T-helper 22 cell (primary cell): ENCODE measurements at places on chromosomes 2 and 18.
A peak's percentile ranks its signal among the peaks of the same experiment; 100 is the strongest.

GRCh38 chr2:8802741-8803140, 34.7 kb downstream of the KIDINS220 start:
- no peak for DNase-seq

- DNase-seq, result no peak
These were observed 17.4 kb downstream of the CIDEA start for GRCh38 chr18:12271376-12272235.

DNA sequence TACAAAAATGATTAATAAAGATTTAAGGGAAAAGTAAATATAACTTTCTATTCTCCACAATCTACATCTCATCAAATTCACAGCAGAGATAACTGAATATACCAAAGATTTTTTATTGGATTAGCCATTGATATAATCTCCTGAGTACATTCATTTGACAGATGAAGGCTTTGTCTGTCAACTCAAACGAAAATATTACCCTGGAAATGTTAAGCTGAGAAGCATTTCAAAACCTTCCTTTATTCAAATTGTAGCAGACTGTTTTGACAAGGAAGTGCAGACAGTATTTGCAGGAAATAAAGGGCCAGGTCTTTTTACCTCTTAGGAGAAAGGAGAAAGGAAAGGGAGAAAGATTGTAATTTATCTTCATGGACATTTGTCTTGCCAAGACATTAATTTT, 473.5 kb downstream of the TMEM182 start:
- DNase-seq, result no peak

- no peak for DNase-seq
These were observed 9.9 kb downstream of the NCAPH start for GRCh38 chr2:96345438-96345837.

DNA sequence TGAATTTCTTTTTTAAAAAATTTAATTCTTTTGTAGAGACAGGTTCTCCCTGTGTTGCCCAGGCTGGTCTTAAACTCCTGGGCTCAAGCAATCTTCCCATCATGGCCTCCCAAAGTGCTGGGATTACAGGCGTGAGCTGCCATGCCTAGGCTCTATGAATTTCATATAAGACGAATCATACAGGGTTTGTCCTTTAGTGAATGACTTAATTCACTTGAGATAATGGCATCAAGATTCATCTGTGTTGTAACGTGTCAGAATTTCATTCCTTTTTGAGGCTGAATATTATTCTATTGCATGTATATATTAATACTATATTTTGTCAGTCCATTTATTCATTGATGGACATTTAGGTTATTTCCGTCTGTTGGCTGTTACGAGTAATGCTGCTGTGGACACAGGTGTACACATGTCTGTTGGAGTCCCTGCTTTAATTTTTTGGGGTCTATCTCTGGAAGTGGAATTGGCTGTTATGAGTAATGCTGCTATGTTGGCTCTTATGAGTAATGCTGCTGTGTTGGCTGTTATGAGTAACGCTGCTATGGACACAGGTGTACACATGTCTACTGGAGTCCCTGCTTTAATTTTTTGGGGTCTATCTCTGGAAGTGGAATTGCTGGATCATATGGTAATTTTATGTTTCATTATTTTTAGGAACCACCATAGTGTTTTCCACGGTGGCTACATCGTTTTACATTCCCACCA, 210.6 kb downstream of the CAMKMT start:
- no peak for DNase-seq

- no peak for DNase-seq
These were observed 127.2 kb upstream of the PPP1CB start for GRCh38 chr2:28624436-28624792.

DNA sequence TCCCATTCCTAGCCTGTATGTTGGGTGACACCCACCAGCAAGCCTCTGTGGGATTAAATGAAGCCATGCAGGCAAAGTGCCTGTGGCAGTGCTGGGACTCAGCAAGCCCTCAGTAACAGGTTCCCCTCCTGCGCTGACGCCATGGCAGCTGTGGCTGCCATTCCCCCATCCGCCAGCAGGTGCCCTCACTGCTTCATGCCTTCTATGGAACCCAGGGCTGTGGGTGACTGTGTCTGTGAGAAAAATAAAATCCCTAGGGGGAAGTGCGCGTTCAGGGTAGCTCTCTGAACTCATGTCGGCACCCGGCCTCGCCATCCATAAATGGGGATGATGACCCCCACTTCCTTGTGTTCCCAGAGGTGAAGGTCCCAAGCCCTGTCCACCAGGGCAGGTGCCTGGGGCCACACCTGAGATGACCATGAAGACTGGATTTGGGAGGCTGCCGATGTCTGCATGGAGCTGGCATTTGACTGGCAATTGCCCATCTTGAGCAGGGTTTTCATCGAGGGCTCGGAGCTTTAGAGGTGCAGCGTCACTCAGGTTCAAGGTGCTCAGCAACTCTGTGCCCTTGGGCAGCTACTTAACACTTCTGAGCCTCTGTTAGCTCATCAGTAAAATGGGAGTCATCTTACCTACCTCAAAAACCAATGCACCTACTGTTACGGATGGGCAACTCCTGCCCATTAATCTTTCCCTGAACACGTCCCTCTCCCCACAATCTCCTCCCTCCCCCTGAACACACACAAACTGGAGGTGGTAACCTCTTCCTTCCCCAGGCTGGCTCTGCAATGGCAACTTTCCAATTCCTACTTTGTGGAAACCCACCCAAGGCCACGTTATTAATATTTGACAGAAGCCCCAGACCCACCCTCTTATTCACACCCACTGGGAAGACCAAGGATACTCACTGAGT, 2.9 kb upstream of the MAL start:
- DNase-seq, result peak; percentile 48

GRCh38 chr2:169065422-169065821, 3.9 kb upstream of the DHRS9 start:
- DNase-seq, result no peak

- DNase-seq, result no peak
These were observed 905.1 kb upstream of the NXPH2 start for GRCh38 chr2:139685090-139685983.

- no peak for DNase-seq
These were observed 34.9 kb upstream of the PTPN4 start for GRCh38 chr2:119724656-119725485.

DNA sequence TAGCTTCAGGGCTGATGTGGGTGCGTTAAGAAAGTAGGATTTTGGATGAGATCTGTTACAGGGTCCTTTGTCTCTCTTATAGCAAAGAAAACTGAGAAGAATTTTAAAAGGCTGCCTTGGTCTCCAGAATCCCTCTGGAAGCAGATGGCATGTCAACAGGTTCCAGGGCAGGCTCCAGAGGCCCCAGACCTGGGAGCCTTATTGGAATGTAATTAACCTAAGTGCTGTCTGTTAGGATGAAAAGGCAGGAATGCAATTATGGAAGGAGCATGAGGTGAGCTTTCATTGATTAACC, 97.2 kb upstream of the PKDCC start:
- DNase-seq, result no peak

GRCh38 chr2:127162261-127163089, 55.5 kb upstream of the BIN1 start:
- DNase-seq, result no peak

DNA sequence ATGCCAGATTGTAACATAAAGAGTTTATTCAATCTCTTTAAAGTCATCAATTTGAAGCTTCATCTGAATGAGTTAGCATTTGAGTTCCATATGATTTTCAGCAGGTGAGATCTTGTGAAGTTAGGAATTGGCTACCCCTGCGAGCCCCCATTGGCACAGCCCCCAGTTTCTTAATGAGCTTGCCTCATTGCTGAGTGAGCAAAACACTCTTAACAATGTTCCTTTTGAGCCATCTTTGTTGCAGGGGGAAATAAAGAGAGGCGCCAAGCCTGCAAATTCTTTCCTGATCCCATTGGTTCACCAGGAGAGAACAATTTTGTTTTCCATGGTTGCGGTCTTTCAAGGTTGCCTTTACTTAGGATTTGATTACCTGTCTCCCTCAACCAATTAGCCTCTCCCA, 18.7 kb downstream of the DPP10 start:
- DNase-seq, result no peak

DNA sequence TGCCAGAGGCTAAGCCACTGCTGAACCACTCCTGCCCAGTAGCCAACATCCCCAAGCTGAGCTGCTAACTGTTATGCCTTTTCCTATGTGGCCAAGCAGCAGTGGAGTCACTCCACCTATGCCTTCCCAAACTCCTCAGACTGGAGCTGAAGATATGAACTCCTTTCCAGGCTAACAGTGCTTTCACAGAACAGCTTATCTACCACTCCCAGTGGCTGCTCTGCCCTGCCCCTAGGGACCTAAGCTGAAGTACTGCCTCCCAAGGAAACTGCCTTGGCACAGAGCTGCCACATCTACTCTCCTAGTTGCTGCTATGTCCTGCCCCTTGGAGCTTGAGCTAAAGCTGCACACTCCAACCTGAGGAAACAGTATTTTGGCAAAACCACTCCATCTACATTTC, 275.9 kb downstream of the RBM43 start:
- DNase-seq, result no peak

GRCh38 chr2:127864877-127865276, 6.9 kb upstream of the POLR2D start:
- no peak for DNase-seq

- DNase-seq, result no peak
These were observed 170.8 kb downstream of the ETAA1 start for GRCh38 chr2:67567886-67568285.

DNA sequence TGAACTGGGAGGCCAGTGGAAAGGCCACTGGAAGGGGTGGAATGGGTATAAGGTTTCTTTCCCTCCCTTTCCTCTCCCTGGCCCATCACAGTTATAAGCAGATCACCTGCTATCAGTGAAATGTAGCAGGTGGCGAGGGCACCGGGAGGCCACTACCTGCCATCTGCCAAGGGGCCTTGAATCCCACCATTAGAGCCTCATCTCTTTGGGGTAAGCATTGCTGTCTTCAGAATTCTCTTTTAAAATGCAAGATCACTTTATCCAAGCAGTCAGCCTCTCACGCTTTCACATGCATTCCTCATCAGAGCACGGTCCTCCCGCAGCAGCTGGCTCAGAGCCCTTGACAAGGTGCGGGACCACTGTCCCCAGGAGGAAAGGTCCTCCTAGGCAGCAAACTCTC, 268.5 kb downstream of the CELF4 start:
- DNase-seq, result no peak

GRCh38 chr2:239307221-239307569, 93.6 kb downstream of the HDAC4 start:
- DNase-seq, result no peak

DNA sequence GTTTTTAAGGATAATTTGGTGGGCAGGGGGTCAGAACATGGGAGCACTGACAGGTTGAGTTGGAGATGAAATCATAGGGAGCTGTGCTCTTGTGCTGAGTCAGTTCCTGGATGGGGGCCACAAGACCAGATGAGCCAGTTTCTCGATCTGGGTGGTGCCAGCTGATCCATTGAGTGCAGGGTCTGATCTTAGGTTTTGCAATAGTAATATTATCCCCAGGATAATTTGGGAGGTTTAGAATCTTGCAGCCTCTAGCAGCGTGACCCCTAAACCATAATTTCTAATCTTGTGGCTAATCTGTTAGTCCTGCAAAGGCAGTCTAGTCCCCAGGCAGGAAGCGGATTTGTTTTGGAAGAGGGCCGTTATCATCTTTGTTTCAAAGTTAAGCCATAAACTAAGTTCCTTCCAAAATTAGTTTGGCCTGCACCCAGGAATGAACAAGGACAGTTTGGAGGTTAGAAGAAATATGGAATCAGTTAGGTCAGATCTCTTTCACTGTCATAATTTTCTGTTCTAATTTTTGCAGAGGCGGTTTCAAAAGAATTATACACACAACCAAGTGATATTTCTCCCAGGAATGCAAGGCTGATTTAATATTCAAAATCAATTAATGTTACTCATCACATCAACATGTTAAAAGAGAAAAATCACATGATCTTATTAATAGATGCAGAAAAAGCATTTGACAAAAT, 23.0 kb downstream of the DBI start:
- no peak for DNase-seq

DNA sequence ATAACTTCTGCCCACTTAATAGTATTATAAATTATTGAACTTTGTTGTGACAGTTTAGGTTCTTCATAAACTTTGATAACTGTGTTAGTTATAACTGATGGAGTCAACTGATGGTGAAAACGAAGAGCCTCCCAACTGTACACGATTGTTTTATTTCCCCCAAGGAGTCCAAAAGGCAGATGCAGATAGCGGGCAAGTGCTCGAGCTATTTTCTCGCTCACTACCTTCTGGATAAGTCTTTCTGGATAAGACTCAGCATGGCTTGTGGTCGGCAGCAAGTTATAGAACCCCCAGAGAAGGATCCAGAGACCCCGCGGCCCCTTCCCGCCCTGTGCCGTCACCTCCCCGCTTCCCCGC, 517 bp downstream of the GCFC2 start:
- DNase-seq, result no peak

GRCh38 chr2:74619651-74620297, 28.4 kb downstream of the M1AP start:
- DNase-seq, result no peak

DNA sequence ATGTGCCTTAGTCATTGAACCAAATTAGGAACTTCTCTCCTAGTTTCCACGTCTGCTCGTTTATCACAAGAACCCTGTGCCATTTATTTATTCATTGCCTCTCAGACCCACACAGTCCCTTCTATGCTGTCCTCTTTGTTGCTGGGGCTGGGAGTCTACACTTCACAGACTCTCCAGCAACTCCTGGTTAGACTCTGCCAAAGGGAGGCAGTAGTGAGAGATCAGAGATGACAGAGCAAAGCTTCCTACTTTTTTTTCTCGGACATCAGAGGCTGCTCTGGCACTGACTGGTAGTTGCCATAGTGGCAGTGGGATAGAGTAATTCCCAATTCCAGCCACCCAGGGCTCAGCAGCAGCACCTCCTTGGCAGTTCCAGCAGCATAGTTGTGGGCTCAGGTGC, 277.5 kb downstream of the BCL11A start:
- no peak for DNase-seq

GRCh38 chr18:25496544-25496943, 144.6 kb upstream of the ZNF521 start:
- no peak for DNase-seq

- no peak for DNase-seq
These were observed 133.1 kb downstream of the DYSF start for GRCh38 chr2:71586471-71586870.

- no peak for DNase-seq
These were observed 347.9 kb downstream of the PTPRM start for GRCh38 chr18:7914834-7915670.

DNA sequence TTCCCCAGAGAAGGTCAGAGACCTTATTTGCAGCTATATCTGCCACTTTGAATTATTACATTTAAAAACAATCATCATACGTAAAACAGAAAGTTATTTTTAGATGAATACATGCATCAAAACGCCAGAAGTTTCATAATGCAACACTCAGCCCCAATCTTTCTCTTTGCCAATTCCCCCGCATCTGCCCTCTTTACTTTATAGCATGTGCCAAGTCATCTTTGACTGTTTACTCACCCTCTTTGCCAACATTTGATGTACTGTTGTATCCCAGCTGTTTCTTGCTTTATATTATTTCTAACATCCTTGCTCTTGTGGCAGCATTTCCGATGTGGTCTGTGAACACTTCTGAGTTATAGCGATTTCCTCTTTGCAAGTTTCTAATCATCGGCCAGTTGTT, 86.2 kb downstream of the CRIM1 start:
- no peak for DNase-seq

- DNase-seq, result no peak
These were observed 743.1 kb upstream of the HS6ST1 start for GRCh38 chr2:129061769-129062121.
